ENCODE measurements at places on chromosomes 4 and X.

DNA sequence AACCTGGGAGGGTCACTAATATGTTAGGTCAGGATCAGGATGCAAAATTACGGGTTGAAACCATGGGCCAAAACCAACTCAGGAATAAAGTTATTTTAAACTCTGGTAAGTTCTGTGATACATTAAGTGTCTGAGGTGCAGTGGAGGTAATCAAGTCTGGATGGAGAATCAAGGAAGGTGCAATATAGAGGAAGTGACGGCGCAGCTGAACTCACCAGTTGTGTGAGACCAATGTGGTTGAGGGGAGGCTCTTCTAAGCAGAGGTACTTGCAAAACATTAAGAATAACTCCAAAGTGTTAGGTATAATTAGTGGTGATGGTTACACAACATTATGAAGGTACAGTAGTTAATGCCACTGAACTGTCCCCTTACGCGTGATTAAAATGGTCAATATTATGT lies 19.7 kb downstream of the GAB3 start:
- DNase-seq, result no peak

GRCh38 chr4:141045848-141046247 lies 87.4 kb downstream of the RNF150 start:
- no peak for DNase-seq

- DNase-seq, result peak; percentile 17
Observed at GRCh38 chrX:54042609-54043021, 1.7 kb downstream of the PHF8 start.

GRCh38 chr4:24164797-24165196 lies 274.9 kb upstream of the PPARGC1A start:
- no peak for DNase-seq

GRCh38 chrX:27889878-27890277 lies 82.1 kb downstream of the MAGEB10 start:
- DNase-seq, result no peak

GRCh38 chr4:150231107-150231770 lies 153.0 kb downstream of the DCLK2 start:
- DNase-seq, result no peak

GRCh38 chr4:78566834-78567499 lies 15.4 kb downstream of the ANXA3 start:
- no peak for DNase-seq

GRCh38 chr4:155391932-155392331 lies 15.2 kb upstream of the MAP9 start:
- DNase-seq, result no peak

- no peak for DNase-seq
Observed at GRCh38 chrX:124223524-124223923, 108.9 kb upstream of the TEX13D start.

GRCh38 chrX:30212172-30212571 lies 3.2 kb upstream of the MAGEB2 start:
- no peak for DNase-seq

DNA sequence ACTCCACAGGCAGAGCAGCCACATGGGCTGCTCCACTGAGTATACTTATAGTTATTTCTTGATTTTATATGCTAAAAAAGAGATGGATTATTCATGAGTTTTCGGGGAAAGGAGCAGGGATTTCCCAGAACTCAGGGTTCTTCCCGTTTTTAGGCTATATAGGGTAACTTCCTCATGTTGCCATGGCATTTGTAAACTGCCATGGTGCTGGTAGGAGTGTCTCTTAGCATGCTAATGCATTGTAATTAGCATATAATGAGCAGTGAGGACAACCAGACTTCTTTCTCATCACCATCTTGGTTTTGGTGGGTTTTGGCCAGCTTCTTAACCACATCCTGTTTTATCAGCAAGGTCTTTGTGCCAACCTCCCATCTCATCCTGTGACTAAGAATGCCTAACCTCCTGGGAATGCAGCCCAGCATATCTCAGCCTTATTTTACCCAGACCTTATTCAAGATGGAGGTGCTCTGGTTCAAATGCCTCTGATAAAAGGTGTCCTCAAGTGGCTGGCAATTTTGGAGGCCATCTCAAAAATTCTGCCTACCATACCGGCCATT lies 213.0 kb upstream of the VEGFC start:
- no peak for DNase-seq

DNA sequence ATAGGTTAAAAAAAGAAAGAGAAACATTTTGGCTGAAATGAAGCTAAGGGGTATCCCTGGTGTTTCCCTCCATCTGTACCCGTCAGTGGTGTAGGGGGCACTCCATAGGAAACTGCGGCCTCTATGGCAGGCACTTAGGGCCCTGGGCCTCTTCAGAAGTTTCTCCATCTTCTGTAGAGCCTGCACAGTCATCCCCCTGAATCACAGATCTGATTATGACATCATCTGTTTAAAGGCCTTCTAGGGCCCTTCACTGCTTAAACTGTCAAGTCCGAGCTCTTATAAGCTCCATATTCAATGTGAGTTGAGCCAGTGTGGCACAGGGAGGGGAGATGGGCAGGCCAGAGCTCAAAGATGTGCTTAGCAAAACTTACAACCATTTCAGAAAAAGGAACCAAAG lies 241.3 kb downstream of the NR3C2 start:
- no peak for DNase-seq

DNA sequence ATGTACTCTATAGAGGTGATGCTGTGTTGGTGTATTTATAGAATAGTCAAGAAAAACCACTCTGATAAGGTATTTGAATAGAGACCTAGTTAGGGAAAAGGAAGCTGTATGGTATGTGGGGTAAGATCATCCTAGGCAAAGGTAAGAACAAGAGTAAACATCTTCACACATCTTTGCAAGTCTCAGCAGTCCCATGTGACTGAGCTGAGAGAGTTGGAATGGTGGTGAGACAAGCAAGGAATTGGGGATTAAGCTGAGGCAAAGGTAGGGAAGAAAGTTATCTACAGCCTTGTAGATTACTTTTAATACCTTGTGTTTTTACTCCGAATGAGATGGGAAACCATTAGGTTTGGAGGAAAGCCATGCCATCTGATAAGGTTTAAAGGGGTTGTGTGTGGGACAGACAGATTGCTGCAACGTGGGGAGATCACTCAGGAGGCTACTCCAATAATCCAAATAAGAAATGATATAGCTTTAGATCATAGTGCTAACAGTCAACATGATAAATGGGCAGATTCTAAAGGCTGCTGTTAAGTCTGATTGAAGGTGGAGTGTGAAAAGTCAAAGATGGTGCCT lies 31.7 kb upstream of the MANBA start:
- no peak for DNase-seq

DNA sequence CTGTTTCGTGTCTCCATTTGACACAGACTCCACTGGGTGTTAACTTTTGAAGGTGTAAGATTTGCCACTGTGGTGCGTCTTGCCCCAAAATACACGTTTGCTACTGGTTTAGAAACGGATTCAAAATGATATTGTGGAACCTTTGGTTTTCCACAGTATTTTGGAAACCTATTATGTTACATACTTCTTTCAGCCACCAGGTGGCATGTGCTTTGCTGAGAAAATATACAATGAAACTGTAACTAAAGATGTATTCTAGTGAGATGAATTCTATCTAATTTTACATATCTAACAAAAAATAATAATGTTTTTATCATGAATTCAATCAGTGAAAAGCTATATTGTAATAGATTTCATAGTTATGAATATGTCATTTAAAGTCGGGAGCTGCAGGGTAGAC lies 28.4 kb upstream of the SLITRK4 start:
- peak; percentile 0 for DNase-seq

DNA sequence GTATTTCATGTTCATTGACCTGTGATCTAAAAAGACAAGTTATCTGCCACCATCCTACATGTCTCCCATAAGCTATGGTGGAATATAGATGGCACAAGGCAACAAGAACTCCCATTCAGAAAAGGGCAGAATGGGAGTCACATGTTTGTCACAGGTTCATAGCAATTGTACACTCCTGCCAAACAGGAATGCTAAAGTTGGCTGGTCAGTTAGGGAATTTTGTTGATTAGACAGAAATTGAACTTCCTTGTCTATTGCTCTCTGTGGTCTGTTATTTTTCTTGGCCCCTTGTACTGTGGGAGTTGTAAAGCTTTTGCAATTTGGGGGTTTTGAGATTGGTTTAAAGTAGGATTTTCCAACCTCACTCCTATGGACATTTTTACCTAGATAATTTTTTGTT lies 101.7 kb upstream of the SOD3 start:
- DNase-seq, result no peak

DNA sequence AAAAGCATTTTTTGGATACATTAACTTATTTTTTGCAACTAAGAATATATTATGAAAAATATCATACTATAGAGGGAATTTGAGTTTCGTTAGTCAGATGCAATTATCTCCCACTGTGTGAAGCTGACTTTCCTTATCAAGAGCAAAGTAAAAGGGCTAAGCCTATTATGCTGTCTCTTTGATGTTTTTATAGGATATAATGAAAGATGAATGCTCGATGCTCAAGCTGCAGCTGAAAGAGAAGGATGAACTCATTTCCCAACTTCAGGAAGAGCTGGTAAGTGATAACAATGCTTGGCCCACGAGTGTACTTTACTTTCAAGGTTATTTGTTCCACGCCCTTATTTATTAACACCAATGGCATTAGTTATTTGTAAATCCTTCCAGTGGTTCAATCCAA lies 688.4 kb downstream of the CCSER1 start:
- no peak for DNase-seq

GRCh38 chrX:115560978-115561604 lies at the start of gene PLS3:
TSS of gene PLS3 (plus strand) at chrX:115561174. CDS start at chrX:115610251, 49,077 bp downstream.
- no peak for DNase-seq

DNA sequence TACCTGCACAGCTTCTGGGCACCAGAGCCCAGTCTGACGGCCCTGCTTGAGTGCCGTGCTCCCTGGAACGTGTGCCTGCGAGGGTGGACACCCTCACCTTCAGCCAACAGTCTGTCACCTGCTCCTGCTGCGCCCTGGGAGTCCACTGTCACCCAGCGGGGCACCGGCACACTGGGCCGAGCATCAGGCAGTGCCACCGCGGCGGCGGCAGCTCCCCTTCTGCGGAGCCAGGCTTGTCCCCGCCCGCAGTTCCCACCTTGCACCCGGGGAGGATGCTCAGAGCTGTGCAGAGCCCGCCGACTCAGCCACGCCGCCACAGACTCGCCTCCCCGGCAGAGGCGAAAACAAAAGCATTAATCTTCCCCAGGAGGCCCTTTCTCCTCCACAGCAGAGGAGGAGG lies 86.8 kb downstream of the ABLIM2 start:
- DNase-seq, result no peak

DNA sequence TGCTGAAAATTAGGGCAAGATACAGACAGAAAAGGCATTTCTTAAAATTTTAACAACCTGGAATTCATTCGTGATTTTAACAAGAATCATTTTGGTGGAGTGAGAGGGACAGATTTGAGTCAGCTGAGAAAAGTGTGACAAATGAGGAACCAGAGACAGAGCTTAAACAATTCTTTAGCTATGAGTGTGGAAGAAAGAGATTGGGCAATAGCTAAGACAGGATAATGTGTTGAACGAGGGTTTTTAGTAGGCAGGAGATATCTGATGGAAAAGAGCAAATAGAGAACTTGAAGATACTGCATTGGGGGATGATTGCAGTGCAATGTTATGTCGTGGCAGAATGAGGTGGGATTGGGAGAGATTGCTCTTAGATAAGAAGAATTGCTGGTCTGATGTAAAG lies 164.2 kb upstream of the SPRY1 start:
- peak; percentile 66 for DNase-seq
